ENCODE measurements at places on chromosomes 13 and 19.

DNA sequence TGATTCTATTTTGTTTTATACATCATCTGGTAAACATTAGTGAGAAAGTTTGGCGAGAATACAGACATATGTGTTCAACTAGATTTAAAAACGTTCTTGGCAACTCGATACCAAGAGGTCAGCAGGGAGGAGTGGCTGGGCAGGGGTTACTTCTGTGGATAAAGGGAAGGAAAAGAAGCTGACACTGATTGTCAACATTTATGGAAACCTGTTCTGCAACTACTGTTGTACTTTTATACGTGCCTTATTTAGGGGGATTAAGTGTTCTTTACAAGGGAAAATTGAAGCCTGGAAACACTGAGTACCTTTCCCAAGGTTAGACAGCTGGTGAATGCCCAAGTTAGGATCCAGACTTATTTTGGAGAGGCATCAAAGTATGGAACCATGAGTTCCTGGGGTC is 65.0 kb downstream of the MTUS2 start:
- no peak for DNase-seq

DNA sequence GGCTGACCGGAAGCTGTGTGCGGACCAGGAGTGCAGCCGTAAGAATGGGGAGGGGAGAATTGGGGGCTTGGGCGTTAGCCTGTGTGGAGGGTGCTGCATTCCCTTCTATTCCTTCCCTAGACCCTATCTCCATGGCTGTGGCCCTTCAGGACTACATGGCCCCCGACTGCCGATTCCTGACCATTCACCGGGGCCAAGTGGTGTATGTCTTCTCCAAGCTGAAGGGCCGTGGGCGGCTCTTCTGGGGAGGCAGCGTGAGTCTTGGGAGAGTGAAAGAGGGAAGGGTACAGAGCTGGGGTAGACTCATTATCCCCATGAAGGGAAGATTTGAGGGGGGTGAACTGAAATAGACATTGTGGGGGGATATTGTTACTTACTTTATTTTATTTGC is 306 bp downstream of the MIA start:
- no peak for DNase-seq

DNA sequence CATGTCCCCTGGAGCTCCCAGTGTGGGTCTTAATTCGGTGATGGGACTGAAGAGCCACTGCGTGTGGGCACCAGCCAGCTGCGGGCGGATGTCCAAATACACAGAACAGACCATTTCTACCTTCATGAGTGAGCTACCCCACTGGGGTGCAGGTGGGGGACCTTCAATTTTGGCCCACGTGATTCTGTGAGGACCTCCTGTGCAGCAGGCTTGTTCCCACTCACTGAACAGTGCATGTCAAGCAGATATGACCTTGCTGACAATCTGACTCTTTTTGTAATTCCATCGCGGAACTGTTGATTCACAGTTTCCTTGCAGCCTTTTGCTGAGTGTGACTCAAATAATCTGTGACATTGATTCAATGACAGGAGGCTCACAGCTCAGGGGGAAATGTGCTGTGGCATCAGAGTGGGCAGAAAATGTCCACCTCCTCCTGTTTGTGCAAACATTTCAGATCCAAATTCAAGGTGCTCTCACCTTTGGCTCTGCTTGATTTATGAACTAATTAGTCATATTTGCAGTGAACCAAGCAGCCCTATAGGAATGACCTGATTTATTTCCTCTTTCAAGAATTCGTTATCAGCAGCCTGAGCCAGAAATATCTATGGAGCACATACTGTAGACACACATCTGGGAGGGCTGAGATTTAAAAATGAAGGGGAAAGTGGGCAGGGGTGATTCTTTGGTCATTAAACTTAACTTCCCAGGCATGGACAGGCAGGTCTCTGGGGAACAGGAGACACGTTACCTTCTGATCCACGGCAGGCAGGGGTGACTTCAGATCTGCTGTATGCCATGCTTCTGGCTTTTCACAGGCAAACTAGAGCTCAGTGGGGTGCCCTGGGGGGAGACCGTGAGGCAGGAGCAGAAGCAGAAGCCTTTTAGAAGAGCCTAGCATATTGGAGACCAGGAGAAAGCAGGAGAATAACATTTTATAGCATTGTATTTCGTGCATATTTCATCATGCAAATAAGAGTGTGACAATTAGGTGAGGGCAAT is 170.0 kb upstream of the KL start:
- DNase-seq = no peak

DNA sequence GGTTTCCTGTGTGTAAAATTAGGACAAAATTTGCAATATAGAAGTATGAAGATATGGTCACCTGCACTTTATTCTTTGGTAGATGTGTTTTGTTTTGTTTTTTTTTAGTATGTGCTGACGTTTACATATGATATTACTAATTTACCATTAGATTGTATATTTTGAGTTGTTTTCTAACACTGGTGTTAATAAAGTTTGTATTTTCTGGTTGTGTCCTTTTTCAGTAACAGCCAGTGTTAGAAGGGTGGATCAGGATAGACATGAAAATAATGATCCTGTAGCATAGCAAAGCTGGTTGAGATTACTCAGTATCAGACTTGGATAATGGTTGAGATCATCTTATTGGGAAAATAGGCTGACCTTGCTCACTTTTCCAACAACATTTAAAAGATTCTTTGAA is 6.2 kb downstream of the NAA16 start:
- no peak for DNase-seq

GRCh38 chr13:73173279-73173811 is 114.5 kb downstream of the KLF5 start:
- no peak for DNase-seq

DNA sequence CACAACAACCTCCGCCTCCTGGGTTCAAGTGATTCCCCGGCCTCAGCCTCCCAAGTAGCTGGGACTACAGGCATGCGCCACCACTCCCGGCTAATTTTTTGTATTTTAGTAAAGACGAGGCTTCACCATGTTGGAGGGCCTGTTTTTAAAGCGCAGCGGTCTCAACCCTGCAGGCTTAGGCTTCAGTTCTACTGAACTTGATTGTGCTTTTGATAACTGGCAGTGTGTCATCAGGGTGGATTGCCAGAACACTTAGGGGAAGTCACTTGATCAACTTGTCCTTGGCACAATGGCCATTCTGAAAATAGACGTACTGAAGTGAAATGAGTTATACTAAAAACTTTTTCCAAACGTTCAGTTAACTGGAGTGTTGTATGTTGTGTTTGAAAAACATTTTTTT is 472.2 kb downstream of the KLF5 start:
- no peak for DNase-seq

DNA sequence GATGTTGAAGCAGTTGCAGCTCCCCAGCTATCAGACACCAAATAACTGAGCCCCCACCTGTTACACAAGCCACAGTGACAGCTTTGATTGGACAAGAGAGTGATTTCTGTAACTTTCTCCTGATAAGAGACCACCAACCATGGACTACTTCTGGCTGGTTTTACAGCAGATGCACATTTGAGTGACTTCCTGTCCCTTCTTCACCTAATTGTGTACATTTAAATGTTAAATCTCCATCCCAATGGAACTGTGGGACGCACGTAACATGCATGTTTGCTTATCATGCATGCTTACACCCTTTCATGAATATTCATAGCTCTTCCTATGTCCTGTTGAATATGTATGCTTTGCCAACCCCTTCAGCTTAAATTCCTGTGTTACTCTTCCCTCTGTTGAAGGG is 6.0 kb upstream of the TNFSF11 start:
- DNase-seq = no peak

DNA sequence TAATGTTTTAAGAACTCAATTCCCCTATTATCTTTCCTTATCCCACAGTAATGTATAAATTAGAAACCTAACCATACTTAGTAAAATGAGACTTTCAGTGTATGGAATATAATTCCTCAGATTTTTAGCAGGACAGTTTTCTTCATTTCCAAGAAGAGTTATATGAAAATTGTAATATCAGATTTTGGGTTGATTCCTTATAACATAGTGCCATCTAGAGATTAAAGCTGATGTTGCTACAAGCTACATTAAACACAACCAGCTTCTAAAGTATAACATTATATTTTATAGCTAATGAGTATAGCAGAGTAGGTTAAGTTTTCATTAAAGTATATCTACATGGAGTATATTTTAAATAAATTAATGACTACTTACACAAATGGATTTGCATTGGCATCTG is 99.7 kb upstream of the MIR17HG start:
- no peak for DNase-seq

GRCh38 chr19:51807111-51807701 is 12.2 kb downstream of the FPR3 start:
- DNase-seq = no peak

DNA sequence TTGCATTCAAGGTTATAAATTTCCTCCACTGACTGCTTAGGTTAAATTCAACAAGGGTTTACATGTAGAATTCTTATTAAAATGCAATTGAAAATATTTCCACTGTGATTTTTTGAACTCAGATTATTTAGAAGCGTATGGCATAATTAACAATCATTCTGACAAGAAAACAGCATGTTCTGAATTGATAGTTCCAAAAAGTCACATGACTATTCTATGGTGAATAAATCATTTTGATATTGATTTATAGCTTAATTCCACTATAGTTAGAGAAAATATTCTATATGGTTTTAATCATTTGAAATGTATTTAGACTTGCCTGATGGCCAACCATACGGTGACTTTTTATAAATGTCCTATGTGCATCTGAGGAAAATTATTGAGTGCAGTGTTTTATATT is 3.0 kb downstream of the ZNF577 start:
- no peak for DNase-seq

- DNase-seq = no peak
These were observed 20.1 kb upstream of the ARHGEF18 start for GRCh38 chr19:7328647-7329046.

DNA sequence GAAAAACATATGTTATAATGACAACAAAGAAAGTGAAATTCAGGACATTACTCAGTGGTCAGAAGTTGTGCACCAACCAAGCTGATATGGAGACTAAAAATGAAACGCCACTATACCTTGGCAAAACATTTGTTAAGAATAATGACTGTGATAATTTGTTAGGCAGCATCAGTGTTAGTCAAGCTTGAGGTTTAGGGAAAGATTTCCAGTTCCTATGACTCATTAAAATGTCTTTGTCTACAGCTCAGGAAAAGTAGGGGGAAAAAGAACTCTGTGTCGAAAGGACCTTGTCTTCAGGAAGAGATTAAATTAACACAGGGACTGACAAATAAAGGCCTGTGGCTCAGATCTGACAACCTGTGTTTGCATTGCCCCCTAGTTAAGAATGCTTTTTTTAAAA is 764.1 kb upstream of the SLITRK6 start:
- no peak for DNase-seq

- DNase-seq = peak; percentile 14
These were observed 10.1 kb upstream of the TPRX2 start for GRCh38 chr19:47848823-47849473.

DNA sequence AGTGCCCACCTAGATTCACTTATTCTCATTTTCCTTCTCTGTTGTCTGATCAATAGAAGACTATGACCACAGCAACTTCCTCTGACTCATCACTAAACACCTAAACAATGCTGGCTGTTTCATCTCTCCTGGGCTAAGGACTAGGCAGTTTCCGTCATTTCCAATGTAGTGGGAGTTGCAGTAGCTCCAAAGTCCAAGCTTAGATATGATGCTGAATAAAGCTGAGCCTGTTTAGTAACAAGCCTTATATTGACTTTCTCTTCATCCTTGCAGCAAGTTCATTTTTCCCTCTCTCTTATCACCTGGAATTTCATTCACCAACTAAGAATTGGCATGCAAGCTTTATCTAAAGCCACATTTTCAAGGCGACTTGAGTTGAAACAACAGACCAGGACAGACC is 53.5 kb upstream of the PCDH9 start:
- DNase-seq = no peak

DNA sequence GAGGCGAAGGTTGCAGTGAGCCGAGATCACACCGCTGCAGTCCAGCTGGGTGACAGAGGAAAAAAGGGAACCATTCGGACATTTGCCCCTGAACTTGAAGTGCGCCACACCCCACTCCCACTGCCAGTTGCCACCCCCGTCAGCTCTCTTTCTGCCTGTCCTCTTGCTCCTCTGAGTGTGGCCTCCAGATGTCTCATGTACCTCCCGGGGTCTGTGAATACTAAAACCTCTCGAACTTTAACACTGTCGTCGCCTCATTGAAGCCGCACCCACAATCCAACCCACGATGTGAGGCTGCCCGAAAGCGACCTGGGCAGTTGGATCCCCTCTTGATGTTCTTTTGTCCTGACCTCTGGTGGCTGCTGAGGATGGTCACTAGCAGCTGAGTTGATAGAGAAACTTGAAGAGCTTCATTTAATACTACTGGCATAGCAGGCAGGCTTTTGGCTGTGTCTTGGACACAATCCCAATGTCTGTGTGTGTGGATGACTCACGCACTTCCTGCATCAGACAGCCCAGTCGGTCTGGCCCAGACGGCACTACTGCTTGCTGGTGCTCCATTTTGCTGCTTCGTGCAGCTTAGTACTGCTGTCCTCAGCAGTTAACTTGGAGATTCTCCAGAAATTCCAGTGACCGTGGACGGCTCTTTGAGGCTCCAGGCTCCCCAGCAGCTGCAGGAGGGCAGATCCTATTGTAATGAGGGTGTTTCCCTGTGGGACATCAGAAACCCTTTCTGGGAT is 4.2 kb downstream of the FPR3 start:
- DNase-seq = no peak

- DNase-seq = no peak
These were observed 45.4 kb upstream of the CALM3 start for GRCh38 chr19:46555628-46556280.

All from activated T-cell treated with anti-CD3 and anti-CD28 coated beads, Interleukin-2, amount 50 U/mL, for 4 hours (primary cell).